ENCODE measurements at places on chromosomes 5 and 9.

DNA sequence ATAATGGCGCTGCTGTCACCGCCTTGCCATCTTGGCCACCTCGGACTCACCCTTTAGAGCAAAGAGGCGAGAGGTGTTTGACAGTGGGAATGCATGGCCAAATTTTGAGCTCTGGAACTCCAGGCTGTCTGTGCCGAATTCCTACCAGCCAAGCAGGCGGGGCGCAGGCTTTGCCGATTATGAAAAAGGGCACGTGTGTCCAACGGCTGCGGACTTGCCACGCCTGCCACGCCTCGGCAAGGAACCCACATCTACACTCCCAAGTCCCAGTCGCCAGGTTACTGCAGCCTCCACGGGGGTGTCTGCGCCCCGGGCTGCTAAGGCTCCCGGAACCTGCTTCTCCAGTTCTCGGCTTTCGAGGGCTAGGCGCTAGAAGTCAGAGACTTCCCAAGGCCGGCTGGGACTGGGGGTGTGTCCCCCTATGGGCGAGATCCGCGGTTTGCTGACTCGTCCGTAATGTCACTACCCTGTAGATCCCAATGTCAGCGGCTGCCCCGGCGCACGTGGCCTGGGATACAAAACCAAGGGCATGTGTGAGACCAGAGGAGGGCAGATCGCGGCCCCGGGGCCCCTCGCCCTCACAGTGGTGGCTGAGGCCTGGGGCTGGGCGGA lies 2.8 kb downstream of the NPR3 start:
- H3K27me3 ChIP-seq: peaks cover 4% of the 10 kb centered on the region
- peaks cover 41% of the 10 kb centered on the region for H3K4me1 ChIP-seq
- DNase-seq: peak; percentile 62
- peak overlapping the region; percentile 94 for H3K4me3 ChIP-seq
- peak overlapping the region; percentile 72 for H3K27ac ChIP-seq
- H3K36me3 ChIP-seq: peaks cover 20% of the 10 kb centered on the region

DNA sequence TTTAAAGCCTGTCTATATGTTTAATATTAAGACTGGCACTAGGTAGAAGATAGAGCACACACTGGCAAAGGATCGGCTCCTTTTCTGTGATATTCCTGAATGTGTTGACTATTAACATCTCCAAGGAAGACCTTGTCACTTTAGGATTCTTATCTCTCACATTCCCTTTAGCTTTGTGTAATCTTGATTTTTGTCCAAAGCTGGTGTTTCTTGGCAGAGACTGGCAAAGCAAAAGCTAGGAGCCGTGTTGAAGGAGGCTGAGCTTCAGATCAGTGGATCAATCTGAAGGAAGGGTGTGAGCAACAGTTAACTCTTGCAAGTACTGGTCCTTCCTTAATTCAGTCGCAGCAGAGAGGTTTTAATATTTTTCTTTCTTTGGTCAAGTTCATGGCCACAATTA lies 830.4 kb upstream of the ZNF608 start:
- DNase-seq: no peak
- no peaks in the 10 kb centered on the region for H3K4me1 ChIP-seq
- H3K27ac ChIP-seq: no peak overlapping the region
- no peak overlapping the region for H3K4me3 ChIP-seq
- H3K36me3 ChIP-seq: no peaks in the 10 kb centered on the region

- H3K27ac ChIP-seq: no peak overlapping the region
- no peaks in the 10 kb centered on the region for H3K4me1 ChIP-seq
- no peak overlapping the region for H3K4me3 ChIP-seq
- H3K36me3 ChIP-seq: peaks cover 12% of the 10 kb centered on the region
- no peak for DNase-seq
- peaks cover 5% of the 10 kb centered on the region for H3K27me3 ChIP-seq
Observed at GRCh38 chr9:131579789-131580211, 34.5 kb downstream of the PRRT1B start.

DNA sequence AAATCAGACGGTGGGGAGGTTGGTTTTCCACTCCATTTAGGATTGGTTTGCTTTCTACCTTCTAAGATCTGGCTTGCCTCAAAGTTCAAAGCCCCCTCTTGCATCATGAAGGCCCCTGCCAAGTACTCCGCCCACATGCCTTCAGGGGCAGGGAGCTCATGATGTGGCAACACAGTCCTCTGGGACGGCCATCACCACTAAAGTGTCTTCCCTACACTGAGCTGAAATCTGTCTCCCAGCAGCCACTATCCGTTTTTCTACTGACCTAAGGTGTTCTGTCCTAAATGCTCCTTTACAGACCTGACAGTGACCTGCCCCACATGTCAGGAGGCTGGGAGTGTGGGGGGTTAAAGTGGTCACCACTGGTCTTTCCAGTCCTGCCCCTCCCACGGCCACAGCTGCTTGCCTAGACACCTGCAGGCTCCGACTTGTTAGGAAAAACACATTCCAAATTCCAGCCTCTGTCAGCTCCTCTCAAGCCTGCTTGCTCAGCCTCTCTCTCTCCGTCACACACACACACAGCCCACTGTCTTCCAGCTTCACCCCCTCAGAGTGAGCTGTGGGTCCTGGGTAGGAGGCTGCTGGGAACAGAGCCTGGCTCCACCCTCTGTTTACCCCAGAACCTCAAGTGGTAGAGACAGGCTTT lies 44.9 kb downstream of the SHB start:
- H3K36me3 ChIP-seq: peaks cover 9% of the 10 kb centered on the region
- H3K27ac ChIP-seq: peak overlapping the region; percentile 99
- no peak for DNase-seq
- H3K4me1 ChIP-seq: peaks cover 91% of the 10 kb centered on the region

DNA sequence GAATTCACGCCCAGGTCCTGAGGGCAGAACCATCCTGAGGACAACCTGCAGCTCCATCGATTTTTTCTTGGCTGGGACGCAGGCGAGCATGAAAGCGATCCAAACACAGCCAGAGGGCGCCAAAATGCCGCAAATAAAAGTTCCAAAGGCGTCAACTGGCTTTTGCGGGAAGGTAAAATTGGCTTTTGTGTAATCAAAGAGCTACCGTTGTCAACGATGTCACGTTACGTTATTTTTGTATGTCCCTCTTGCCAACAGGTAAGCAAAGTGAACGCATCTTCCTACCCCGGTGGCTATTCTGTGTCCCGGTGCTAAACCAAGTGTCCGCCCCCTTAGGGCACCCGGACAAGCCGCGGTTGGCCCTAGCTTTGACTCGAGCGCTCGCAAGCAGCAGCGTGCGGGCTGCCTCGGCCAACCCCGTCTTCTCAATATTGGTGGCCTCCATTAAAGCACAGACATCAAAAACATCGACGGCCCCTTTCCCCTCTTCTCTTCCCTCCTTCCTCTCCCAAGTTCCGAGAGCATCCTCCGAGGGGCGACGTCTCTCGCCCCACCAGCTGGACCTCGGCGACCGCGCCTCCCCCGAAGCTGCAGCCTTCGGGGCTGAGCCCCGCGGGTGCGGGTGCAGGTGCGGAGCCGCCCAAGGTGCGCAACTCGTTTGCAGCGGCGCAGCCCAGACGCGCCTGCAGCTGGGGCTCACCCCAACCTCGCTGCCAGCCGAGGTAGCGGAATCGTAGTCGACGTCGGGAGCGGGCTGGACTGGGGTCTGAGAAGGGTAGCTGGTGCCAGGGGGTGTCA lies 1.1 kb upstream of the BASP1 start:
- peak overlapping the region; percentile 55 for H3K27ac ChIP-seq
- peak; percentile 74 for DNase-seq
- peaks cover 35% of the 10 kb centered on the region for H3K4me1 ChIP-seq
- H3K36me3 ChIP-seq: peaks cover 16% of the 10 kb centered on the region
- no peaks in the 10 kb centered on the region for H3K27me3 ChIP-seq

DNA sequence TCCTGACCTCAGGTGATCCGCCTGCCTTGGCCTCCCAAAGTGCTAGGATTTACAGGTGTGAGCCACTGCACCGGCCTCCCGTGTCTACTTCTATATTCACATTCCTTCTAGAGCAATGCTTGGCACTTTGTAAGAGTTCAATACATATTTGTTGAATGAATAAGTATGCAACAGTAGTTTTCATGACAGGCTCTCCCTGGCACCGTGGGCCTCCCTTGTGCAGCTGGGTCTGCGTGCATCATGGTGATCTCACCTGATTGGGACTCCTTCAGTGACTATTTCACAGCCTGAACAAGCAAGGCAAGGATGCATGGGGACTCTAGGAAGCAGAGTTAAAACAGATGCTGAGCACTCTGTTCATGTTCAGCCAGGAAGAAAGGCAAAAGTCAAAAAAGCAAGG lies 6.8 kb upstream of the ZBTB34 start:
- peaks cover 26% of the 10 kb centered on the region for H3K27me3 ChIP-seq
- peak overlapping the region; percentile 50 for H3K27ac ChIP-seq
- DNase-seq: peak; percentile 81
- H3K4me1 ChIP-seq: peaks cover 15% of the 10 kb centered on the region
- H3K4me3 ChIP-seq: no peak overlapping the region
- H3K36me3 ChIP-seq: no peaks in the 10 kb centered on the region

GRCh38 chr9:118360036-118360435 lies 655.8 kb downstream of the TLR4 start:
- H3K27me3 ChIP-seq: peaks cover 2% of the 10 kb centered on the region
- no peak overlapping the region for H3K4me3 ChIP-seq
- no peaks in the 10 kb centered on the region for H3K36me3 ChIP-seq
- H3K4me1 ChIP-seq: no peaks in the 10 kb centered on the region
- no peak overlapping the region for H3K27ac ChIP-seq

GRCh38 chr5:135501965-135502364 lies 33.8 kb downstream of the NEUROG1 start:
- no peak overlapping the region for H3K4me3 ChIP-seq
- H3K27me3 ChIP-seq: peaks cover 38% of the 10 kb centered on the region
- H3K4me1 ChIP-seq: 0 out of 2 replicates have a peak, but pooled peaks cover 5% of the 10 kb centered on the region
- no peaks in the 10 kb centered on the region for H3K36me3 ChIP-seq
- no peak overlapping the region for H3K27ac ChIP-seq

GRCh38 chr5:126007841-126008240 lies 415.4 kb upstream of the GRAMD2B start:
- H3K27me3 ChIP-seq: no peaks in the 10 kb centered on the region
- DNase-seq: no peak
- peaks cover under 1% of the 10 kb centered on the region for H3K36me3 ChIP-seq
- H3K27ac ChIP-seq: no peak overlapping the region
- H3K4me1 ChIP-seq: no peaks in the 10 kb centered on the region
- no peak overlapping the region for H3K4me3 ChIP-seq

DNA sequence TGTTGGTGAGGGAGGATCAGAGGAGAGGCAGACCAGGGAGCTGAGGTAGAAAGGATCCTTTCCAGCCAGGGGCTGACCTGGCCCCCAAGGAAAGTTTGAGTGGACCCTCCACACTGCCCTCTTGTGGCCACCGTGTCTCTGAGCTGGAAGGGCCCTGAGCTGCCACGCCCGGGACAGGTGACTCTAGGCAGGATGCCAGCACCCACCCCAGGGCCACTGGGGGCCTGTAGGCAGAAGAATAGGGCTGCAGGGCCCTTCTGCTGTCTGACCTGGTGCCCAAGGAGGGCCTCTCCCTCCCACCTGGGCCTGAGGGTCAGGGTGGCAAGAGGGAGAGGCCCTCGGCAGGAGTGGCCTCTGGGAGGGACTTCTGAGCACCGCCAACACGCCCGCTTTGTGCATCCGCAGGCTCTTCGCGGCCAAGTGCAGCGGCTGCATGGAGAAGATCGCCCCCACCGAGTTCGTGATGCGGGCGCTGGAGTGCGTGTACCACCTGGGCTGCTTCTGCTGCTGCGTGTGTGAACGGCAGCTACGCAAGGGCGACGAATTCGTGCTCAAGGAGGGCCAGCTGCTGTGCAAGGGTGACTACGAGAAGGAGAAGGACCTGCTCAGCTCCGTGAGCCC lies 76.8 kb downstream of the LMX1B start:
- no peaks in the 10 kb centered on the region for H3K4me1 ChIP-seq
- no peak for DNase-seq
- H3K36me3 ChIP-seq: no peaks in the 10 kb centered on the region
- no peak overlapping the region for H3K27ac ChIP-seq
